ENCODE measurements at places on chromosomes 6 and 20. TPM values are rescaled to one million over a fixed set of nuclear protein-coding genes. Genes with fewer than 3 reads are reported as not detected.

Gene MCHR2
- not detected for total RNA-seq

DNA sequence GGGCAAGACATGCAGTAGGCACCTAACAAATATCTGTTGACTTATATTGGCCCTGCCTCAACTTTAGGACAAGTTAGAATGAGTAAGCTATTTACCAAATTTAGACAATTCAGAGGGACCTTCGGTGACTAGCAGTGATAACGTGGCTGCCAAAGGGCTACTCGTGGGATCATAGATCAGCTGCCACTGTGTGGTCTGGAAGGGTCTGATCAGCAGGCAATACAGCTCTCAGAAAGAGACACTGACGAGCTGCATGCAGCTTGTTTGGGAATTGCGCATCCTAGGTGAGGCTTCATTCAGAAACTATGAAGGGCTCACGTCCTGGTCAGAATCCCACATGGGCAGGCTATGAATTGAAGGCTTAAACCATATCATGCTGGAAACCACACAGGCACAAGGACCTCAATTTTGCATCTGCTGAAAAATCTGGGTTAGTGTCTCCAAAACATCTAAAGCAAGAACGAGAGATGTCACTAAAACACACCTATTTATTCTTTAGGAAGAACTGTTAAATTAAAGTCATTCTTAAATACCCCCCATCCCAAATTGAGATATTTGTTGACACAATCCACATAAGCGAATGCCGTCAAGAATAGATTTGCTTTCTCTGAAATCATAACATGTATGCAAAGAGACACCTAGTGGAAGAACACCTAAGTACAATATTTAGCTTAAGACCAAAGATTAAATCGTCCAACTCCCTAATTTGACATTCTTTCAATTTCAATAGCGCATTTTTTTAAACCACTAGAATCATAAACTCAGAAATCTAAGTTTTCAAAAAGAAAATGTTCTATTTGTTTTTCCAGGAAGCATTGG lies 79.6 kb downstream of the IPCEF1 start:
- no peak overlapping the region for H3K27ac ChIP-seq
- peaks cover 15% of the 10 kb centered on the region for H3K4me1 ChIP-seq
- H3K27me3 ChIP-seq, result no peaks in the 10 kb centered on the region
- H3K36me3 ChIP-seq, result no peaks in the 10 kb centered on the region

Gene TGM3
- not detected for total RNA-seq

- DNase-seq, result peak; percentile 80
- H3K4me1 ChIP-seq, result peaks cover 67% of the 10 kb centered on the region
- H3K36me3 ChIP-seq, result peaks cover 38% of the 10 kb centered on the region
- peak overlapping the region; percentile 98 for H3K27ac ChIP-seq
Measured at GRCh38 chr6:27138837-27139755, 108.4 kb upstream of the PRSS16 start.

DNA sequence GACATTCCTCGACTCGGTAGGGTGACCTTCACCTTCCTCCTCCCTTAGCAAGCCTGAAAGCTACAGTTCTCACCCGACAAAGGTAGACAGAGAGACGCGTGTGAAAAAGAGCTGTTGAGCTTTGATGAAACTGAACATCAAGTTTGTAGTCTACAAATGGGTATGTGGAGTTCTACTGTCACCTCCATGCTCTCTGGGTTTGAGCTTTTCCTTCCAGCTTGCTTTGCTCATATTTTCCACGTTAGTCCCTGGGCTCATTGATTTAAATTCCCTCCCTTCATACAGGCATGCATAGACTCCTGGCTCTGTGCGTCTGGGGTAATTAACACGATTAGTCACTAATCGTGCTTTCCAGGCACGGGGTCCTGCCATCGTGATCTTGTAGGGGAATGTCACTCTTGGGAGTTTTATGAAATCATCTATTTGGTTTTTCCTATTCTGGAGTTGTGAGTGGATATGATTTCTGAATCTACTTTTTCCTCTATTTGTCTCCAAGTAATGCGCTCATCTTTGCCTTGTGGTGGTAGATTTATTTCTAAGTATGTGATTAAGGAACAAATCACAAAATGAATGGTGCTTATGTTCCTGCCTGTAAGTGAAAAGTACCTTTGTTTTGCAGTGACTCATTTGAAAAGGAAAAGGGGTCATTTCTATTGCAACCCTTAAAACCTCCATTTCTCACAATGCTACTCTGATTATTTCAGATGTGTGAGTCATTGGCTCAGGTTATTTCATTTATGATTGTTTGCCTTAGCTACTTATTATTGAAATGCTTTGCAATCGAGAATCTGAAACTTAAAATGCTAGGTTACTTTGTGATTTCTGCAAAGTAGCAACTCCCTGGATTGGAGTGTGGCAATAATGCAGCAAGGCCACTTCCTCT lies 154.6 kb downstream of the ZDHHC14 start:
- peak overlapping the region; percentile 79 for H3K27ac ChIP-seq
- peaks cover 48% of the 10 kb centered on the region for H3K4me1 ChIP-seq
- DNase-seq, result peak; percentile 36
- peak overlapping the region; percentile 1 for H3K4me3 ChIP-seq
- peaks cover 4% of the 10 kb centered on the region for H3K36me3 ChIP-seq
- H3K27me3 ChIP-seq, result peaks cover 7% of the 10 kb centered on the region

- peaks cover 27% of the 10 kb centered on the region for H3K27me3 ChIP-seq
- no peak overlapping the region for H3K27ac ChIP-seq
- peaks cover 1% of the 10 kb centered on the region for H3K4me1 ChIP-seq
- no peak for DNase-seq
- no peaks in the 10 kb centered on the region for H3K36me3 ChIP-seq
Measured at GRCh38 chr6:138572167-138572875, 73.0 kb upstream of the NHSL1 start.

Gene C6orf118
- total RNA-seq, result not detected

Gene CAGE1
- not detected for total RNA-seq

Gene AVP
- not detected for total RNA-seq

DNA sequence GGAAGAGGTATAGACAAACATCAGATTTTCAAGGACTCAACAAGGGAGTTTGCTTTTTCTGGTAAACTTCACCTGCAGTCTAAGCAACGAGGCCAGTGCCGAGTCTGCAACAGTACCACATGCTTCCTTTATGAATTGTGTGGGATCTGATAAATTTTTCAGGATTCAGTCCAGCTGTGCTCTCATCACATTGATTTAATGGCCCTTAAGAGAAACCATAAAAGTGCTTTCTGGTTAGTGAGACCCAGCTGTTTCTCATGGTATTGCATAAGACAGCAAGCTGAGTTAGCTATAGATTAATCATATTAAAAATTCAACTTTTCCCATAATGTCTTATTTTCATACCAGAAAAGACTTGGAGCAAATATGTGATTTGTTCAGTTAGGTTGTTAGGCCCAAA lies 291.4 kb downstream of the CENPW start:
- H3K4me3 ChIP-seq, result no peak overlapping the region
- no peak overlapping the region for H3K27ac ChIP-seq
- H3K27me3 ChIP-seq, result no peaks in the 10 kb centered on the region

Gene SEMG1
- total RNA-seq, result not detected

- H3K27me3 ChIP-seq, result peaks cover 18% of the 10 kb centered on the region
- no peak overlapping the region for H3K4me3 ChIP-seq
- peak; percentile 6 for DNase-seq
Measured at GRCh38 chr6:169811072-169811471, 59.6 kb downstream of the ERMARD start.

All from activated CD4-positive, alpha-beta memory T cell treated with anti-CD3 and anti-CD28 coated beads, Interleukin-2, amount 10 ng/mL, durations not matched to agents 7 days and 5 days (primary cell).